ENCODE measurements at places on chromosomes 7 and 10.

GRCh38 chr7:148738737-148739535 lies 40.2 kb downstream of the CUL1 start:
- no peak for DNase-seq

DNA sequence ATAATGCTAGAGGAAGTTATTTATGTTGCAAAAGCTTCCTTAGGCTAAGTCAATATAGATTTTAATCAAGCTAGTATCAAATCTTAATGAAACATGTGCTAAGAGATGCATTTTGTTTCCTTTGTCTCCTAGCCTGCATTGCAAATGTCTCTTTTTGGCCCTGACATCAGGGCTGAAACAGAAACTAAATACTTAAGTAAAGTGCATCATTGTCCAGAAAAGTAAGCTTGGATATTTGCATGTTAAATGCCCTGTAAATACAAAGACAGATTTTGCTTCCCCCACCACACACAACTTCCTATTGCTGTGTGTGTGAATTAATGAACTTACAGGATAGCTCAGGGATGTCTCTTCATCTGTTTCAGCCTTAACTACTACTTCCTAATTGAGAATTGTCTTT lies 10.0 kb upstream of the STAMBPL1 start:
- DNase-seq, result no peak

GRCh38 chr10:114664127-114664526 lies 6.1 kb upstream of the ABLIM1 start:
- no peak for DNase-seq

DNA sequence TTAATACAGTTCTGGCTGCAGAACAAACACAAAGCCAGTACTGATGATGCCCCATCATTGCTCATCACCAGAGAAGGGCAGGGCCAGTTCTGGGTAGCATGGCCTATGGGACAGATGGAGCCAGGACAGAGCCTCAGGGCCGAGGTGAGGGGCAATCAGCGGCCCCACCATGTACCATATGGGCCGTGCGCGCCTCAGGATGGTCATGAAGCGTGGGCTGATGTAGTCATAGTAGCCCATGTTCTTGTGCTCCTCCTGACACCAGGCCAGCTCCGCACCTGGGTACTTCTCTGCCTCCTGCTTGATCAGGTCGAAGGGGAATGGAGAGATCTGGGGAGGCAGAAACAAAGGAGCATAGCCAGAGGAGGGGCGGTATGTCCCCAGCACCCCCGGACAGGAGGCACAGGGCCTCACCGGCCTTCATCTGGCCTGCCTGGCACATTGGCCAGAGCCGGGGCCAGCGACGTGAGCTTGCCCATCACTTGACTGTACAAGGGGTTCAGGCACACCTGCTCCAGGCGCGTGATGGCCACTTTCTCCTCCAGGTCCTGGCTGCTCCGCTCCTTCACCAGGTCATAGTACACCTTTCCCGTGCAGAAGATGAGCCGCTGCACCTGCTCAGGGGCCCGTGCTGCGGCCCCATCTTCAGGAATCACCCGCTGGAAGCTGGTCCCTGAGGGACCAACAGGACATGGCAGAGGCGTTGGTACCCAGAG lies 26.1 kb downstream of the OGDHL start:
- DNase-seq, result no peak

- peak; percentile 21 for DNase-seq
Measured at GRCh38 chr10:34049887-34050286, 715.4 kb upstream of the NRP1 start.

- peak; percentile 77 for DNase-seq
Measured at GRCh38 chr7:78020136-78020873, 221.7 kb downstream of the PHTF2 start.

- peak; percentile 22 for DNase-seq
Measured at GRCh38 chr7:42624471-42624870, 287.4 kb downstream of the C7orf25 start.

- DNase-seq, result no peak
Measured at GRCh38 chr10:17736223-17736622, 15.8 kb upstream of the TMEM236 start.

- peak; percentile 94 for DNase-seq
Measured at GRCh38 chr10:3526727-3527501, 258.1 kb downstream of the KLF6 start.

- DNase-seq, result peak; percentile 25
Measured at GRCh38 chr7:29224726-29225125, 30.2 kb downstream of the CHN2 start.

DNA sequence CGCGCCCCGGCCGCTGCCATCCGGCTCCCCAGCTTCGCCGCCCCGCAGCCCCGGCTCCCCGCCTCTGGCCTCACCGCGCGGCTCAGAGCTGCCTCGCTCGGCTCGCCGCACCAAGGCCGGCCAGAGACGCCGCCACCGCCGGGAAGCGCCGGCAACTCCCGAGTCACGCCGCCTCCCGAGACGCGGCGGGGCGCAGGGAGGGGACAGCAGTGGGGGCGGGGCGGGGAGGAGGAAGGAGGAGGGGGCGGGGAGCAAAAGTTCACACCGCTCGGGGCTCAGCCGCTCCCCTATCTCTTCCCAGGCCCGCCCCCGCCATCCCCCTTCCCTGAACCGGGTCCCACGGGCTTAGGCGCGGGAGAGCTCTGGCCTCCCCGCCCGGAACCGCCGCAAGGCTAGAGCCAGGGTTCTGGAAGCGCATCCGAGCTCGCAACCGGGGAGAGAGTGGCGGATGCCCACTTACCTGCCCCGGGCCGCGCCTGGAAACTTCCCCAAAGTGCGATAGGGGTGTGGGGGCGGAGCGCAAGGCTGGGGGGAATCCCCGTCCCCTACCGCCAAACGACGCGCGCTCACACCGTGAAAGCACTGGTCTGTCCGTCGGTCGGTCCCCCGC lies 1.0 kb downstream of the CHST15 start:
- DNase-seq, result peak; percentile 50

- peak; percentile 1 for DNase-seq
Measured at GRCh38 chr10:14995964-14996565, 36.9 kb downstream of the MEIG1 start.

DNA sequence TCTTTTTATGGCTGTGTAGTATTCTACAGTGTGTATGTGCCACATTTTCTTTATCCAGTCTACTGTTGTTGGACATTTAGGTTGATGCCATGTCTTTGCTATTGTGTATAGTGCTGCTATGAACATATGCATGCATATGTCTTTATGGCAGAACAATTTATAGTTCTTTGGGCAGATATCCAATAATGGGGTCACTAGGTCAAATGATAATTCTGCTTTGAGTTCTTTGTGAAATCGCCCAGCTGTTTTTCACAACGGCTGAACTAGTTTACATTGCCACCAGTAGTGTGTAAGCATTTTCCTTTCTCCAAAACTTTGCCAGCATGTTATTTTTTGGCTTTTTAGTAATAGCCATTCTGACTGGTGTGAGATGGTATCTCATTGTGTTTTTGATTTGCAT lies 214.8 kb upstream of the TMEM229A start:
- DNase-seq, result no peak

DNA sequence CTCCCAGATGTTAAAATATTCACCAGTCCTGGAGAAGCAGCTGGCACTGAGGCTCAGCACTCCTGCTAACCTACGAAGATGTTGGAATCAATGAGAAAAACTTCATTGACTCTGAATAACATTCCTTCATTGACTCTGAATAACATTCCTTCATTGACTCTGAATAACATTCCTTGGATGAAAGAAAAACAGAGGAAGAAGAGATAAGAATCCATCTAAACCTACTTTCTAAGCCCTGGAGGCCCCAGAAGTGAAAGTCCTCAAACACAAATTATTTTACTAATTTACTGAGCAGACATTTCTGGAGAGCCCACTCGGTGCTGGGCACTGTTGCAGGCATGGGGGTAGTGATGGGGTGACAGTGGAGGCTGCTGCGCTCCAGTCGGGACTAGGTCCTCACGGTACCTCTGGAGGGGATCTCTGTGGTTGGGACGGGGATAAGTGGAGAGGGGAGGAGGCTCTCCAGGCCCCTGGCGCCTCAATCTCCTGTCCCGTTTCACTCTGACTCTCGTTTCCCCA lies 254.1 kb downstream of the WDR37 start:
- no peak for DNase-seq

- DNase-seq, result peak; percentile 75
Measured at GRCh38 chr7:17677408-17677807, 262.9 kb downstream of the SNX13 start.

DNA sequence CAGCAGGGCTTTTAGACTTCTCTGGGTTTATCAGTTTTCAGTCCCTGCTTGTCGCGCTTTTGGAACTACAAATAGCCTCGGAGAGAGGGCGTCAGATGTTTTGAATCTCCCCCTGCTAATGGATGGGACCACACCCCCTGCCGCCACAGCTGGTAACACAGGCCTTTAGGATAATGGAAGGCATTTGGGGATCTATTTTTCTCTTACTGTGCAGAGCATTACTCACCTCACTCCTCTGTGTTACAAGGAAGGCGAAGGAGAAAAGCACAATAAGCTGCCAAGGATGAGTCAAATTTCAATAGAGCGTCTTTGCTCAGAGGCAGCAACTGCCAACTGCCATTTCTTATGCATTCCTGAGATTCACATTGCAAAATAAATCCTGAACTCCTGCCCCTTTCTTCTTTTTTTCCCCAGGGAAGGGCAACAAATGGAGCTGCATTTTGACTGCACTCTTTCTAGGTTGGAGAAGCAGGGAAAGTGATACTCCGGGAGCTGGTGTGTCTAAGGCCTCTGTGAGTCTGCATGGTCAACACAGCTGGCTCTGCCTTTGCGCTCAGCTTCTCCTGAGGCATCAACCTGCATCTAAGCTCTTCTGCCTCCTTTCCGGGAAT lies 31.5 kb upstream of the SMNDC1 start:
- DNase-seq, result peak; percentile 99

- DNase-seq, result no peak
Measured at GRCh38 chr10:107104026-107104652, 60.4 kb downstream of the SORCS1 start.

DNA sequence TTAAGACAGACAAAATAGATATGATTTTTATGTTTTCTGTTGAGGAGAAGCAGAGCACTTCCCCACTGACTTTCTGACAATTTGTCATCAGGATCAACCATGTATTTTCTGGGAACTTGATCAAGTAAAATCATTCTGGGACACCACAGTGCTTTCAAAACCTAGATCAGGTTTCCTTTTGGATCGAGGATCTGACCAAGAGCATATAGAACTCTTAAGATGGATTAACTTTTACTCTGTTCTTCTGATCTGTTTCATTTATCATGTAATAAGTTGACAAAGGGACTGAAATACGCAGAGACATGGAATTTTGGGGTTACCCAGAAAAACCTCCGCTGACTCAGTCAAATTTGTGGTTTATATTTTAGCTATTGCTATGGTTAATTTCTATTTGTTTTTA lies 136.0 kb upstream of the WNT16 start:
- DNase-seq, result peak; percentile 62

DNA sequence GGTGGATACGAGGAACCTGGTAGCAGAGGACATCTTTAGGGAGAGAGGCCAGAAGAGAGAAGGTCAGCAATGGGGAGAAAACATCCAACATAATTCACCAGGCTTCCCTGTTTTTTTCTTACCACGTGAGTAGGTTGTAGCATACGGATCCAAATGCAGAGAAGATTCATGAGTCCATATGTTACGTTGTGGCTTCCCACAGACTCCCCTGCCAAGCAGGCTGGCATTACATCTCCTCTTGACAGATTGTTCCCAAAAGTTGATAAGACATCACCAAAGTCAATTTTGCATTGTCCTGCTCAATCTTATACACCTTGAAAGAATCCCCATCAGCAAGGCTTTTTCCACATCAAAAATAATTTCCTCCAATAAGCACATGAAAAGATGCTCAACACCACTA lies 39.7 kb downstream of the DRGX start:
- no peak for DNase-seq

- no peak for DNase-seq
Measured at GRCh38 chr10:98675902-98676301, 229.2 kb upstream of the HPS1 start.

DNA sequence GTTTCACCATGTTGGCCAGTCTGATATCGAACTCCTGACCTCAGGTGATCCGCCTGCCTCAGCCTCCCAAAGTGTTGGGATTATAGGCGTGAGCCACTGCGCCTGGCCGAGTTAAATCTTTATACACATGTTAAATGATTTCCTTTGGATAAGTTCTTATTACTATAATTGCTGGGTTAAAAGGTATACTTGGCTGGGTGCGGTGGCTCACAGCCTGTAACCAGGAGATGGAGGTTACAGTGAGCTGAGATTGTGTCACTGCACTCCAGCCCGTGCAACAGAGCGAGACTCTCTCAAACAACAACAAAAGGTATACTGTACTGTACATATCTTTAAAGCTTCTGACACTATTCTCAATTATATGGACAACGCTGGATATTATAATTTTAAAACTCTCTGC lies 53.2 kb upstream of the CDK13 start:
- DNase-seq, result no peak
